ENCODE measurements at places on chromosomes 1 and 21.

- DNase-seq: no peak
Measured at GRCh38 chr1:7223334-7224080, 438.3 kb downstream of the CAMTA1 start.

- DNase-seq: no peak
Measured at GRCh38 chr1:201427963-201428362, 6.4 kb upstream of the TNNI1 start.

DNA sequence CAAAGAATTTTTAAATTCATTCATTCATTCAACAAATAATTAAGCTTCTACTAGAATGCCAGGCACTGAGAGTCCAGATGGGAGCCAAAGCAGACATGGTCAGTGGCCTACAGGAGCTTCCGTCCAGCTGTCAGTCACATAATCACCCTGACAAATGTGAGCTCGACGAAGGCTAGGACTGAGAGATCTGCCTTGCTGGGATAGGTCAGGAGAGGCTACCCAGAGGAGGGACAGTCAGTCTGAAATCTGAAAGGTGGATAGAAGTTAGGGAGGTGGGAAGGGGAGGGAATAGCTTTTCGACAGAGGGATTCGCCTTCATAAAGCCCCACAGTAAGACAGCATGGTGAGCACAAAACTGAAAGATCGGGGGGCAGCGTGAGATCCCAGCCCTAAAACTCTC lies 8.3 kb downstream of the EPHX1 start:
- DNase-seq: no peak

- DNase-seq: no peak
Measured at GRCh38 chr1:199954699-199955098, 72.8 kb upstream of the NR5A2 start.

DNA sequence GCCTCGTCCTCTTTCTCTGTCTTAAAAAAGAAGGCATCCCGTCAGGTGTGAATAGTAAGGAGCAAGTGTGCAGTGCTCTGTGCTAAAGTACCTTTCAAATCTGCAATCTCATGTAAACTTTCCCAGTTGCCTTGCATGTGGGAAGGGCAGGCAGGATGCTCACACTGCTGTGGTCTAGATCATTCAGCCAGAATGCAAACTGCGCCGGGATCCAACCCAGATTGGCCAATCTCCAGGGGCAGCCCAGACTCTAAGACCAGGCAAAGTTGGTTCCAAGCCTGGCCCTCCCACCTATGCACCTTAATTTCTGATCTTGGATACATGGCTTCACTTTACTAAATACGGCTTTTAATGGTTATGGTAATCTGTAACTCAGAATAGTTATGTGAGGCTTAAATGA lies 3.2 kb upstream of the MAP1LC3C start:
- DNase-seq: no peak

DNA sequence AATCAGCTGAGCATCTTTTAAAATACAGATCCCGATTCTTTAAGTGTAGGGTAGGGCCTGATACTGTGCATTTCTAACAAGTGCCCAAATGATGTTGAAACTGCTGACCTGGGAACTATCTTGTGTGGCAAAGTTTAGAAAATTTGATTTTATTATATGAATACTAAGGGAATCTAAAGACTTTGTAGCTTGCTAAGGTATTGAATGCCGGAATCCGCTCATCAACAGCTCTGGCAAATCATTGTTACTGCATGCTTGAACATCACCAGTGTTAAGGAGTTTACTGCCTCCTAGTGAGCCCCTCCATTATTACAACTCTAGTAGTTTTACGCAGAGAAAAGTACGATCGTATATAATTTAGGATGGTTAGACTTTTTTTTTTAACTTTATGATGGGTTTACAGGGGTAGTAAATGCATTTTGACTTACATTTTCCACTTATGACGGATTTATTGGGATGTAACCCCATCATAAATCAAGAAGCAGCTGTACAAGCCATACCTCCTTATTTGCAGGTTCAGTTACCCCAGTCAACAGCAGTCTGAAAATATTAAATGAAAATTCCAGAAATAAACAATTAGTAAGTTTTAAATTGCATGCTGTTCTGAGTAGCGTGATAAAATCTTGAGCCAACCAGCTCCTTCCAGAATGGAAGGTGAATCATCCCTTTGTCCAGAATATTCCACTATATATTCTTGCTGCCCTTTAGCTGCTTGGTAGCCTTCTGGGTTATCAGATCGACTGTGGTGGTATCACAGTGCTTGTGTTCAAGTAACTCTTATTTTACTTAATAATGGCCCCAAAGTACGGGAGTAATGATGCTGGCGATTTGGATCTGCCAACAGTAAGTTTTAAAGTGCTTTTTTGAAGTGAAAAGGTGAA lies 892 bp downstream of the TYW3 start:
- DNase-seq: peak; percentile 52

GRCh38 chr1:204093781-204094180 lies 20.9 kb downstream of the SOX13 start:
- DNase-seq: no peak

- DNase-seq: peak; percentile 20
Measured at GRCh38 chr1:110542725-110543124, 23.8 kb upstream of the KCNA10 start.

DNA sequence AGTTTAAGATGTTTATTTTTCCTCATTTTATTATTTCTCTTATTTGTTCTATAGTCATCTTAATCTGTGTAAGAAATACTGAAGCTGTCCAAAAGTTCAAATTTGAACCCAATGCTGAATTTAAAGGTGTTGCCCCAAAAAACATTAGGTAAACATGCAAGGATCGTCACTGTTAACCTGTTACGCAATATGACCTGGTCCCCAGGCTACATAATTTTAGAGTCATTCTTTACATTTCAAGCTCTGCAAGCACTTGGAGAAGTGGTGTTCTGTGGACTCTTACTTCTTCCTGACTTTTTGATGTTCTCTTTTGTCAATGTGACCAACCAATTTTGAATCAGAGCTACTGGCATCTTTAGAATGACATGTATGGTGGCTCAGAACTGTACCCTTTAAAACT lies 106.0 kb downstream of the CLIC6 start:
- no peak for DNase-seq

- DNase-seq: no peak
Measured at GRCh38 chr1:172398193-172398592, 22.3 kb upstream of the C1orf105 start.

DNA sequence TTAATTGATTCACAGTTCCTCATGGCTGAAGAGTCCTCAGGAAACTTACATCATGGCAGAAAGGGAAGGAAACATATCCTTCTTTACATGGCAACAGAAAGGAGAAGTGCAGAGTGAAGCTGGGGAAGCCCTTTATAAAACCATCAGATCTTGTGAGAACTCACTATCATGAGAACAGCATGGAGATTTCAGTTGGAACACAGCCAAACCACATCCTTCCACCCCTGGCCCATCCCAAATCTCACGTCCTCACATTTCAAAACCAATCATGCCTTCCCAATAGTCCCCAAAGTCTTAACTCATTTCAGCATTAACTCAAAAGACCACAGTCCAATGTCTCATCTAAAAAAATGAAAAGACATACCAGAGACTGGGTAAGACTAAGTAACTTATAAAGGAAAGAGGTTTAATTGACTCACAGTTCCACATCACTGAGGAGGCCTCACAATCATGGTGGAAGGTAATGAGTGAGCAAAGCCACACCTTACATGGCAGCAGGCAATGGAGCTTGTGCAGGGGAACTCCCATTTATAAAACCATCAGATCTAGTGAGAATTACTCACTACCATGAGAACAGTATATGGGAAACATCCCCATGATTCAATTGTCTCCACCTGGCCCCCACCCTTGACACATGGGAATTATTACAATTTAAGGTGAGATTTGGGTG lies 105.2 kb downstream of the MRPL39 start:
- no peak for DNase-seq

DNA sequence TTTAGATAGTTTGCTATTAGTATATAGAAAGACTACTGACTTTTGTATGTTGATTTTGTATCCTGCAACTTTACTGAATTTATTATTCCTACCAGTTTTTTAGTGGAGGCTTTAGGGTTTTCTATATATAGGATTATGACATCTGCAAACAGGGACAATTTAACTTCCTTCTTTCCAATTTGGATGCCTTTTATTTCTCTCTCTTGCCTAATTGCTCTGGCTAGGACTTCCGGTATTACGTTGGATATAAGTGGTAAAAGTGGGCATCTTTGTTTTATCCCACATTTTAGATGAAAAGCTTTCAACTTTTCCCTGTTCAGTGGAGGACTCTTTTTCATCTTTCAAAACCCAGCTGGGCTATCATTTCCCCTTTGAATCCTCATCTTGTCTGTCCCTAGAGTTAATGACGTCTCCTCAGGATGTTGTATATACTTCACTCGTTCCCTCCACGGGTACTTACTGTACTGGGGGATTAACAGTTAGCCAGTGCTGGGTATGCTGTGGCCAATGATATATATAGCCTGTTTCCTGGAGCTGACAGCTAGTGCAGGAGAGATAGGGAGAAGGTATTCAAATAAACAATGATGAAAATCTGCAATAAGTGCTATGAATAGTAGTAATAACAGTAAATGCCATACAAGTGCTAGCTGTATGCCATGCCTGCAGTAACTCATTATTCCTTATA lies 9.8 kb downstream of the ACOT11 start:
- DNase-seq: no peak

DNA sequence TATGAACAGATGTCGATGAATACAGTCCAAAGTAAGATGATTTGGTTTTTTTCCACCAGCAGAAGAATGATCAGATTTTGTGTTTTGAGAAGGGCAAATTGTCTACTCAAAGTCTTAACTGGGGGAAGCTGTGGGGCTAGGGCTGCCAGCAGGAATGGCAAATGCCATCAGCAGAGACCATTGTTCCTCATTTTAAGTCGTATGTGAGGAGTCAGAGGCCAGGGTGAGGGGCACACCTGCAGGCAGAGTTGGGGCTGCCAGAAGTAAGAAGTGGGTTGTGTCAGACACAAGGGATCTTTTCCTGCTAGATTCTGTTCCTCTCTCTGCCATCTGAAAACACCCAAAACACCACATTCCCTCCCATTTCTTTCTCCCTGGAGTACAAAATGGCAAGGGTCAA lies 8.7 kb downstream of the PARK7 start:
- DNase-seq: no peak

DNA sequence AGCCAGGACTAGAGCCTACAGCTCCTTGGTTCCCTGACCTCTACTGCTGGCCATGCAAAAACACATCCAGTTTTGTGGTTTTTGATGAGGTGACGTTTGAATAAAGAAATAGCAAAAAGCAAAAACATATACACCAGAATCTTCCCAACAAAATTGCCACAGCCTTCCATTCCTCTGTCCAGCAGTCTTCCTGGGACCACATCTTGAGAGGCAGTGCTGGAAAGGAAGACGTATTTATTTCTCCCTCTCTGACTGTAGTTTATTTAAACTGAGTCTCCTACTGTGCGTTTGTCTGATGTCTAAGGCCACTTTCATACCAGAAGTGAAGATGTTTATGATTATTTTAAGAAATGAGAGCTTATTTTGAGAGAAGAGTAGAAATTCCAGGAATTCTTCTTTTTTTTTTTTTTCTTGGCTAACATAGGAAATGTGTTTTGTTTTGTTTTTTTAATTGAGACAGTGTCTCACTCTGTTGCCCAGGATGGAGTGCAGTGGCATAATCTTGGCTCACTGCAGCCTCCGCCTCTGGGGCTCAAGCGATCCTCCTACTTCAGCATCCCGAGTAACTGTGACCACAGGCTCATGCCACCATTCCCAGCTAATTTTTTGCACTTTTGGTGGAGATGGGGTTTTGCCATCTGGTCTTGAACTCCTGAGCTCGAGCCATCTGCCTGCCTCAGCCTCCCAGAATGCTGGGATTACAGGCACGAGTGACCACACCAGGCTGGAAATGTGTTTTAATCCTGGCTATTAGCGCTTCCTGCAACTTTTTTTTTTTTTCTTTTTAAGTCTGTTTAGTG lies 118.5 kb downstream of the ITSN1 start:
- DNase-seq: no peak

DNA sequence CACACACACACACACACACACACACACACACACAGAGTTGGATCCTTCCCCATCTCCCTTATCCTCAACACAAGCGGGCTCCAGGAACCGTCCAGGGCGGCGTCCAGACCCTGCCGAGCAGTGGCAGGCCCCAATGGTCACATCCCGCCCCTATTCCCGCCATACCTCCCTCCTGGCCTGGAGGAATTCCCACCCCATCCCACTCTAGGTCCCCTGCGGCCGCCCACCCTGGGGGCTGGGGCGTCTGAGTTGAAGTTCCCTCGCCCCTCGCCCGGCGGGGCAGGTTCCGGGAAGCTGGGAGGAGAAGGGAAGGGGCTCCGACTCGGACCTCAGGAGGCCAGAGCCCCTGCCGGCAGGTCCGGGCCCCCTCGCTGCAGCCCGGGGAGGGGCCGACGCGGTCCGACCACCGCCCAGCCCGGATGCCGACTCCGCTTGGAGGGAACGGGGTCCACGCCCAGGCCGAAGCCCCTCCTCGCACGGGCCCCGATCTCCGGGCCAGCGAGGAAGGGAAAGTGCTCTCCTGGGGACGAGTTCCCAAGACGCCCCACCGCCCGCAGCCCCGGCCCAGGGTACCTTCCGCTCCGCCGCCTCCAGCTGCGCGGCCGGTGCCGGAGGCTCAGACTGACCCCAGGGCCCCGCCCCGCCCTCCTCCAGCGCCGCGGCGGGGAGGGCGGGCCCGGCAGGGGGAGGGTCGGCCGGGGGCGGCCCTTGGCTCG lies at the start of gene RHOC:
TSS of gene RHOC (minus strand) at position 623 of the 716 bp plus-strand sequence. CDS start 3,328 bp downstream, outside the sequence.
- no peak for DNase-seq

GRCh38 chr1:155003766-155004351 lies 1.3 kb downstream of the ZBTB7B start:
- no peak for DNase-seq

- no peak for DNase-seq
Measured at GRCh38 chr1:85494074-85494903, 29.3 kb upstream of the DDAH1 start.

DNA sequence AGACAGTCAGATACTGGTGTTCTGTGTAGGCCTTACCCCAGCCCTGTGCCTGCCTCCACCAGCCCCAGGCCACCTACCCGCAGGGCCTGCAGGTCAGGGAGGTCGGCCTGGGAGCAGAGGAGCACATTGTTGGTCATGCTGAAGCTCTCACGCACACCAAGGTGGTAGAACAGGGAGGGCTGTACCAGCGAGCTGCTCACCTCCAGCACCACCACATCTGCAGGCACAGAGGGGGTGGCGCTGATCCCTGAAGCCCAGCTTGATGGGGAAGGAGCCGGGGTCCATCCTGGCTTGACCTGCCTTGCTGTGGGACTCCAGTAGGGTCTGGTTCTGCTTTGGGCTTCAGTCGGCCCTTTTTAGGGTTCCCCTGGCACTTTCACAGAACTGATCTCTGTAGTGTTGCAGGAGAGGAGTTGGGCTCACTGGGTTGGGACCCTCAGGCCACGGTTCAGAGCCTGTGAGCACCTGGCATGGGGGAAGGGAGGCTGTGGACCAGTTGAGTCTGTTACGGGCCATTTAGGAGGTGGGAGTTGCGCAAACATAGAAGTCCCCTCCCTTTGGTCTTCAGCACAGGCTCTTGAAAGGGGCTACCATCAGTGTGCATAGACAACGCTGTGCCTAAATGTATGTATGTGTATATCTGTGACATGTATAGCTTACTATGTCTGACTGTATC lies 1.9 kb downstream of the MAP3K6 start:
- DNase-seq: no peak

DNA sequence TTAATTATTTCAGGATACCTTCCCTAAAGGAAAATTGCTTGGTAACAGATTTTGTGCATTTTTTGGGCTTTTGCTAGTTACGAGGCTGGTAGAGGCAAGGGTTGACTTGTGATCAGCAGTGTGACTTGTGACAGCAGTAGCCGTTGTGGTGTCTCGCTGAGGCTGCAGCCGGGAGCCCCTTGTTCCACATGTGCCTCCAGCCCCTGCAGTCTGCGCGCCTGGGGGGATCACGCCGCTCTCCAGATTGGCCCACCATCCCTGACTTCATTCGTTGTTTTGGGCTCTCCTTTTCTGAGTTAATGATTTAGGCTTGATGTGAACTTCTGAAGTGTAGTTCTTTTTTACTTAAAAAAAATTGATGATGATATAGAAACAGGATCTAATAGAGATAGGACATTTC lies 41.5 kb downstream of the TRAPPC10 start:
- DNase-seq: no peak

All from glomerular endothelial cell (primary cell).